ENCODE measurements at places on chromosomes 12 and 14. TPM values are rescaled to one million over a fixed set of nuclear protein-coding genes. Genes with fewer than 3 reads are reported as not detected.

GRCh38 chr12:15011162-15011561, 38.3 kb downstream of the PDE6H start:
- H3K27me3 ChIP-seq, result no peaks in the 10 kb centered on the region
- no peak overlapping the region for H3K27ac ChIP-seq
- H3K36me3 ChIP-seq, result no peaks in the 10 kb centered on the region
- DNase-seq, result no peak

- no peaks in the 10 kb centered on the region for H3K36me3 ChIP-seq
- no peak for DNase-seq
- no peak overlapping the region for H3K27ac ChIP-seq
- no peaks in the 10 kb centered on the region for H3K27me3 ChIP-seq
- H3K4me1 ChIP-seq, result no peaks in the 10 kb centered on the region
Observed at GRCh38 chr12:12874029-12874428, 17.3 kb upstream of the GPRC5A start.

DNA sequence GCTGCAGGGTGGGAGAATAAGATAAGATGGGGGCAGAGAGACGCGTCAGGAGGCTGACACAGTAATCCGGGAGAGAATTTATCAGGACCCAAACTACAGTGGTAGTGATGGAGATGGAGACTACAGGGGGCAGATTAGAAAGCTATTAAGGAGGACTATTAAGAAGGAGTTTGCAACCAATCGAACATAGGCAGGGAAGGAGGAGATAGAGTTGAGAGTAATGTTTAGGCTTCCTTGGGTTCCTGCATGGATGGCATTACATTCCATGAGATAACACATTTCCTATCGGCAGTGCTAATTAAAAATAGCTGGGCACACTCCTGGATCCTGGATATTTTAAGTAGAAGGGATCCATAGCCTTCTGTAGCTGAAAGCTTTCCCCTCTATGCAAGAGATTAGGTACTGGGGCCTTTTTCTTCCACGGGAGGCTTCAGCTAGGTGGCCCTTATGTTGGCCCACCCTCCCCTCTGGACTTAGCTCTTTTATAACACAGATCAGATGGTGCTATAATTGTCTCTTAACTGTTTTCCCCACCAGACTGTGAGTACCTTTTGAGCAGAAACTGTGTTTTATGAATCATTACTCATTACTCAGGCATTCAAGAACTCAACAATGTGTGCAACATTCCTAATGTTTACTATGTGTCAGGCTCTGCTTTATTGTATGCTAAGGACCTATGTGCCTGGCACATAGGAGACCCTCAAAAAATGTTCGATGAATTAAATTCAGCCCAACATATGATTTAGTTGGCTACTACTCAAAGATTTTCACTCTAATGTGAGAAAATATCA, 113.0 kb downstream of the RMST start:
- H3K27ac ChIP-seq, result no peak overlapping the region
- H3K27me3 ChIP-seq, result no peaks in the 10 kb centered on the region
- no peaks in the 10 kb centered on the region for H3K4me1 ChIP-seq
- no peaks in the 10 kb centered on the region for H3K36me3 ChIP-seq
- H3K4me3 ChIP-seq, result no peak overlapping the region

- no peaks in the 10 kb centered on the region for H3K4me1 ChIP-seq
- no peak overlapping the region for H3K4me3 ChIP-seq
- no peaks in the 10 kb centered on the region for H3K36me3 ChIP-seq
- no peak for DNase-seq
- H3K27me3 ChIP-seq, result no peaks in the 10 kb centered on the region
Observed at GRCh38 chr12:102816816-102817434, 100.1 kb downstream of the PAH start.

DNA sequence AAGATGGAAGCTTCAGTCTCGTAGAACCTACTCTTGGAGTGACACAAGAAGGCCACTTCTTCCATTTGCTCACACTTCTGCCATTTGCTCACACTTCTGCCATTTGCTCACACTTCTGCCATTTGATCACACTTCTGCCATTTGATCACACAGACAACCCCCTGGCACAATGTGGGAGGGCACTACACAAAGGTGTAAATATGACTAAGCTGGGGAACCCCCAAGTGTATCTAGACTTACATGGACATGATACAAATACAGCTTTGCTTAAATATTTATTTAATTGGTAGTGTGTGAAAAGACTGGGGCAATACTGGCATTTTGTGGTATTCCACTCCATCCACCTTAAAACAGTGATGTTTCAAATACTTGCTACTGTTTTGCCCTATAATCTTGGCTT, 296.2 kb upstream of the PPFIA2 start:
- no peaks in the 10 kb centered on the region for H3K27me3 ChIP-seq
- H3K4me1 ChIP-seq, result no peaks in the 10 kb centered on the region
- DNase-seq, result no peak
- no peaks in the 10 kb centered on the region for H3K36me3 ChIP-seq
- no peak overlapping the region for H3K4me3 ChIP-seq
- no peak overlapping the region for H3K27ac ChIP-seq

DNA sequence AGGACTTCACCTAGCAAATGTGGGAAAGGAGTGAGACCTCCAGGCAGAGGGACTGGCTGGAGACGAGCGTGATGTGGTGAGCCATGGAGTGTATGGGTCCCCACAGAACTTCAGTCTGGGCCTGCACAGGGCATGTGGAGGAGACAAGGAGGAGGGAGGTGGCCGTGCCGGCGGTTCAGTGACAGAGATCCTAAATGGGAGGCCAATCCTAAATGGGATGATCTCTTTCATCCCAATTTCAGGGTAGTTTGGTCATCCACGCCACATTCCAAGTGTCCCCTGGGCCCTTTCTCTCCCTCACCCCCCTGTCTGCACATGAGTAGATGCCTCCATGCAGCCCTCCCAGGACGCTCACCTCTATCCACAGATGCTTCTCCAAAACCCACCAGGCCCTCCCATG, 13.2 kb downstream of the SERPINA5 start:
- no peak for DNase-seq
- H3K4me1 ChIP-seq, result peaks cover 15% of the 10 kb centered on the region
- H3K4me3 ChIP-seq, result no peak overlapping the region
- no peak overlapping the region for H3K27ac ChIP-seq

GRCh38 chr12:120980800-120981368, 2.5 kb downstream of the HNF1A start:
- DNase-seq, result no peak
- H3K36me3 ChIP-seq, result no peaks in the 10 kb centered on the region
- H3K27ac ChIP-seq, result no peak overlapping the region
- H3K4me3 ChIP-seq, result no peak overlapping the region
- no peaks in the 10 kb centered on the region for H3K27me3 ChIP-seq
- H3K4me1 ChIP-seq, result no peaks in the 10 kb centered on the region

DNA sequence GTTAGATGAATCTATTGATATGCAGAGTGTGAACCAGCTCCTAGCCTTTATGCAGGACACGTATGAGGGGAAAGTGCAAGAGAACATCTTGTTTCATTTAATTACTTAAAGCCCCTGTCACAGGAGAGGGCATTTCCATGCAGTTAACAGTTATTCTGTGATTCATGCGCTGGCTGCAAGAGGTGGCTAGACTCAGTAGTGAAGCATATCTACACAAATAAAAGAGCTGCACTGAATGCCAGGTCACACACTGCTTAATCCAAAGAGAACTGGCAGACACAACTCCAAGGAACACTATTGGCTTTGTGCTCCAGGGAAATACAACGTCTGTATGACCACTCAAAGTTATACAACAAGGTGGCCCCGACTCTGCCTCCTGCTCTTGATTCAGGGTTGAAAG, 394.1 kb downstream of the C12orf75 start:
- H3K27ac ChIP-seq, result no peak overlapping the region
- H3K4me1 ChIP-seq, result no peaks in the 10 kb centered on the region
- no peak overlapping the region for H3K4me3 ChIP-seq
- DNase-seq, result no peak
- H3K36me3 ChIP-seq, result no peaks in the 10 kb centered on the region

DNA sequence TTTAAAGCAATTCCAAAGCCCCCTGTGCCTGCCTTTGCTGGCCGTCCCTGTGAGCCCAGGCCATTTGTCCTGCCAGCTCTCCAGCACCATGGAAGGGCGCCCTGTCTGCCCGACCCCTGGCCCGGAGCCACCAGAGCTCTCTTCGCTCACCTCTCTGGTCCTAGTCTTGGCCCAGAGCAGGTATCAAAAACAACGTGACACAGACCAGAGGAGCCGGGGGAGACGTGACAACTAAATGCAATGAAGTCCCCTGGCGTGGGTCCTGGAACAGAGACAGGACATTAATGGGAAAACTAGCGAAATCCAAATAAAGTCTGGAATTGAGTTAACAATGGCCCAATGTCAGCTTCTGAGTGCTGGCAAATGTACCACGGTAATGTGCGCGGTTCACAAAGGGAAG, 83.2 kb upstream of the DIO3 start:
- no peaks in the 10 kb centered on the region for H3K4me1 ChIP-seq
- DNase-seq, result no peak
- no peak overlapping the region for H3K4me3 ChIP-seq
- no peaks in the 10 kb centered on the region for H3K36me3 ChIP-seq

- H3K27me3 ChIP-seq, result no peaks in the 10 kb centered on the region
- no peaks in the 10 kb centered on the region for H3K36me3 ChIP-seq
- no peak overlapping the region for H3K27ac ChIP-seq
- DNase-seq, result no peak
Observed at GRCh38 chr12:95763809-95764253, 26.7 kb downstream of the NTN4 start.

DNA sequence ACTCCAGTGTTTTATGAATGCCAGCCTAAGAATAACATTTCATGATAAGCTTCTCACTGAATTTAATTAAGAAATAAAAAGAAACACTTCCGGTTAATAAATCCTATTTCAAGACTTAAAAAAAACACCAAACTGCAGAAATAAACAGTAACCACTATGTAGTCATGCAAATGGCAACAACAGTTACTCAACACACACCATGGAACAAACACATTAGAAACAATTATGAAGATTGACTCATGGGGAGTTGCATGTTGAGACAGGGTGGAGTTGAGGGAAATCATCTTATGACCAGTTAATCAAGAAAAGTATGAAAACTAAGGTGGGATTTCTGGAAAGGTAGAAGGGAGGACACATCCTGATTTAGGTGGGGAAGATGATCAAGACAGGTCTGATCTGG, 52.7 kb downstream of the PLBD1 start:
- no peak overlapping the region for H3K4me3 ChIP-seq
- H3K4me1 ChIP-seq, result no peaks in the 10 kb centered on the region
- no peaks in the 10 kb centered on the region for H3K27me3 ChIP-seq
- no peak overlapping the region for H3K27ac ChIP-seq

GRCh38 chr14:94952097-94952496, 182.2 kb upstream of the GSC start:
- no peak overlapping the region for H3K27ac ChIP-seq
- no peak for DNase-seq
- no peaks in the 10 kb centered on the region for H3K4me1 ChIP-seq
- no peaks in the 10 kb centered on the region for H3K27me3 ChIP-seq
- no peaks in the 10 kb centered on the region for H3K36me3 ChIP-seq

DNA sequence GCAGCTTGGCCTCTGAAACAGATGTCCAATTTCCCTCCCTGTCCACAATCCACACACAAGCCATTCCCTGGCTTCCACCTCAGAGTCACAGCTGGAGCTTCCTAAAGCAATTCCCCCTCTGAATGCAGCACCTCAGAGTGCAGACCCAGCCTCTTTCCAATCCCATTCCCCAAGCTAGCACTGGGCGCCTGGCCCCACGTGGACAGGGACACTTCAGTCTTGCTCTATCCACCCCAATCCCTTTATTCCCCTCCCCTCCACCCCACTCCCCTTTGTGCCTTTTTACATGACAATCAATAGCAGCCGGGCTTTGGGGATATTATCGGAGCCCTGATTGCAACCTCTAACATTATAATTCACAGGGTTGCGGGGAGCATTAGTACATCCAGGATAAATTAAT, 292.6 kb downstream of the TTC8 start:
- H3K4me3 ChIP-seq, result no peak overlapping the region
- H3K27ac ChIP-seq, result no peak overlapping the region
- no peaks in the 10 kb centered on the region for H3K4me1 ChIP-seq
- DNase-seq, result no peak

GRCh38 chr12:24798335-24798734, 150.6 kb downstream of the BCAT1 start:
- no peaks in the 10 kb centered on the region for H3K27me3 ChIP-seq
- no peak overlapping the region for H3K4me3 ChIP-seq
- DNase-seq, result no peak
- no peaks in the 10 kb centered on the region for H3K4me1 ChIP-seq

Gene NOVA1
- total RNA-seq, result 58.9 TPM

Gene GPR84
- not detected for total RNA-seq

Gene ABHD4
- 41.6 TPM for total RNA-seq

Gene WSCD2
- 0.33 TPM for total RNA-seq

Gene BORCS5
- 17.4 TPM for total RNA-seq

Gene ART4
- total RNA-seq, result 1.0 TPM

Gene C1QL4
- 0.44 TPM for total RNA-seq

Measured in breast epithelium (tissue), 4 donors.